NCI-H1048 (cell line): ENCODE measurements at places on chromosomes 16 and 17.

DNA sequence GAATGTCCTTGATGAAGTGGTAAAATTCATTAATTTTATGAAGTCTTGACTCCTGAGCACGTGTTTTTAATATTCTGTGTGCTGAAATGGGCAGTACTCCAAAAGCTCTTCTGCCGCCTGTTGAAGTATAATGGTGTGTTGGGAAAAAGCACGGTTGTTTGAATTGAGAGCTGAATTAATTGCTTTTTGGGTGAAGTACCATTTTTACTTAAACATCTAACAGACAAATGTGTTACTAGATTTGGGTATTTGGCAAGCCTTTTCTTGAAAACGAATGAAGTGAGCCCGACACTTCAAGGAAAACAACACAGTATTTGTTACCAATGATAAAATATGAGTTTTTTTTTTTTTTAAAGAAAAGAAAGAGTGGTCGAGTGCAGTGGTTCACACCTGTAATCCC is 22.5 kb downstream of the WWP2 start:
- no peak for DNase-seq

DNA sequence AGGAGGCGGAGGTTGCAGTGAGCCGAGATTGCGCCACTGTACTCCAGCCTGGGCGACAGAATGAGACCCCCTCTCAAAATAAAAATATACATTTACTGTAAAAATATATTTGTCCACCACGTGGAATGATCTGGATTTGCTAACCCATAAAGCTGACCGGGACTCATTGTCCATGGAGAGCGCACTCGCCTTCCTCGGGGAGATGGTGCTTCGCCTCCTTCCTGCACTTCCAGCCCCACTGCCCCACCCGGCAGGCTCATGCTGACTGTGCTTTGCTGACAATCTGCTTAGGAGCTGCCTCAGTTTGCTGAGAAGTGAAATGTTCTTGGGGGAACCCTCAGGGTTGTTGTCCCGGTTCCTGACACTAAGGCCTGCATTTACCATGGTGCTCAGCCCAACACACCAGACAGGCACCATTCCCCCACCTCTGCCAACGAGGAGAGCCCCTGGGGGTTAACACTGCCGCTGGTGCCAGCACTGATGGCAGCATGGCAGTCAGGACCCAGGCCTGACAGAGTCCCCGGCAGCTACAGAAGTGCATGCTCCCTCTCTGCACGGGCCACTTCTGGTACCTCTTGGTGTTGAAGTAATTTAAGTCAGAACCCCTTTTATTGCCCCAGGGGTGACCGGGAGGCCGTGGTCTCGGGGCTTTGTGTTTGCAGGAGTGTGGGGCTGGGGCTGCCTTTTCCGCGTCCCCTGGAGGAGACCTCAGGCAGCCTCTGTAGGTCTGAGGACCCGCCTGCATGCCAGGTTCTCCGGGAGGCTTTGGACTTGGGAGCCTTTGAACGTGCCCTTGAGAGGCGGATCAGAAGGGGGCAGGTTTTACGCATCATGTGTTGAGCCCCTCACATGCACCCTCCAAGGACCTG is 2.5 kb downstream of the NUBP2 start:
- DNase-seq: no peak

DNA sequence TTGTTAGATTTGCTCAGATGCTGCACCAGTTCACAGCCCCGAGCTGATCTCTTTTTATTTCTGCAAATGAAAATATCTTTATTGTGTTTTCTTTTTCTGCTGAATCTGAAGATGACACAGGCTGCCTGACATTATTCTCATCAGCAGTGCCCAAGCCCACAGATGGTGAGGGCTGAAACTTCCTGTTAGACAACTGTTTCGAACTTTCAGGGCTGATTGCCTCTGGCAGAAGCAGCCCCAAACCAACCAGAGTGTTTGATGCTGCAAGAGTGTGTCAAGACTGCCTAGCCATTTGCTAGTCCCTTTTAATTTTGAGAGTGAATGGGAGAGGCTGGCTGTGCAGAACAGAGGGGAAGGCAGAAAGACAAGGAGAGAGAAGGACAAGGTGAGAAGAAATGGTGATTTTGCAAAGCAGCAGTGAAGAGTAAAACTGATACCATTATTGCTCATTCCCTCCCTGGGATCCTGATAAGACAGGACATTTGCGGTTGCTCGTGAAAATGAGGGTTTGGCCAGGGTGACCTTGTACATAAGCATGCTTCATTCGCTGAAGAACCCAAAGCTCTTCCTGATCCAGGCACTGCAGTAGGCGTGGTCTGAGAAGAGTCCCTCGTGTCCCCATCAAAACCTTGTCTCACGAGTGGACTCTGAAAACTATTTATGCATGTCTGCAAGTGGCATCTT is 77.2 kb downstream of the TMEM114 start:
- DNase-seq: no peak

- no peak for DNase-seq
Measured at GRCh38 chr16:31002862-31003341, 7.5 kb downstream of the STX1B start.

GRCh38 chr16:19589771-19590302 is 34.3 kb downstream of the VPS35L start:
- DNase-seq: no peak

DNA sequence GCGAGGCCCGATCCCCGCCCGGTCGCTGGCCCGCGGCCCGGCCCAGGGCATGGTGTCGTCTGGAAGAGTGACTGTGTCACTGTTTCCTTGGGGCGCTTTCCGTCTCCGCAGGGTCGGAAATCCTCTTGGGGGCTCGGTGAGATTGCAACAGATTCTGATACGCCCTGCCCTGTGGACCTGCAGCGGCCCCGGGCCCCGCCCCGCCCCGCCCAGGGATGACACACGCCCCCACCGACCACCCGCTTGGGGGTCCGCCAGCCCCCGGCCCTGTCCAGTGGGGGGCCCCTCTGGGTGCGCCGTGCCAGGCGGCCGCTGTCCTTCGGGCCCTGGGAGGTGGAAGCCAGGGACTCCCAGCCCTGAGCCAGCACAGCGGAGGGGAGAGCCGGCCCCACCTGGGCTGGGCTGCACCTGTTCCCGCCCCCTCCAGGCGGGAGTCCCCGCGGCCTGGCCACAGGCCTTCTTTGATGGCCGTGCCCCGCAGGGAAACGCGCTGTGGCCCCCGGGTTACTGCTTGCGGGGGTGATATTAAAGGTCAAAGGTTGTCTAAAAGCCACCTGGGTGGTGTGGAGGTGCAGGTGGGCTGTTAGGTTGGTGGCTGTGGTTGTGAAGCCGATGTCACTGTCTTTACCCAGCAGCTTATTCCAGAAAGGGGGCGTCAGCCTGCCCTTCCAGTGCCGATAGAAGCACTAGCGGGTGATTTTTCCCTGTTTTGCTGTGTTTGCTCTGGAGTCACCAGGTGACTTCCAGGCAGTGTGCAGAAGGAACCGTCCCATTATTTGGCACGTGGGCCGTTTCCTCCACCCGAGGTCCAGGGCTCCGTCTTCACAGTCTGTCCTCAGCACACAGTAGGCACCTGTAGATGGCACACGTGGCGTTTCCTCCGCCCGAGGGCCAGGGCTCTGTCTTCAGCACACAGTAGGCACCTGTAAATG is 752 bp downstream of the TBC1D24 start:
- no peak for DNase-seq

DNA sequence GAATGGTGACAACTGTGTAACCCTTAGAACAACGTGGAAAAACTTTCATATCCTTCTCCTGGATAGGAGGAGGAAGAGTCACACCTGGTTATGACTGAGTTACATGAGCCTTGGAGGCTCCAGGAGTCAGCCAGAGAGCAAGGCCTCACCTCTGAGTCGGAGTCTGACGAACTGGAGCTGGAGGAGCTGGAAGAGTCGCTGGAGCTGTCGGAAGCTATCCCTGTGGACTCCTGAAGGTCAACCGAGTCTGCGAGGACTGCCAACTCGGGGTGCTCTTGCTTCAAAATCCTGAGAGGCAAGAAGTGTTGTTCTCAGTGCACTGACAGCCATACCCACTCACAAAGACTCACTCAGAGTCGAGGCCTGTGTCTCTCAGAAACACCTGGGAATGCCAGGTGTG is 6.2 kb downstream of the JMJD6 start:
- DNase-seq: no peak

DNA sequence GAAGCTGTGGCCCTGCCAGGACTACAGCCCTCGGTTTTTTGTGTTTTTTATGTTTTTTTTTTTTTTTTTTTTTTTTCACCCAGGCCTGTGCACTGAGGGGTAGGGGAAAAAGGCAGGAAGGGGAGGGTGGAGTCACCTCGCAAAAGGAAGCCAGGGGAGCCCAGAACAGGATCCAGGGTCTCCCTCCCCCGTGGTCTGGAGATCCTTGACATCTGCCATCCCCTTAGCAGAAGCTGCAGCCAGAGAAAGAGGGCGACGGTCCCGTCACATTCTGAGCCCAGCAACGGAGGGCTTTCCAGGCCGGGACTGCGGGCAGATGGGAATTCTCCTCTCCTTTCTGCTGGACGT is 29.1 kb upstream of the PHOSPHO1 start:
- DNase-seq: no peak

- no peak for DNase-seq
Measured at GRCh38 chr16:11685844-11686618, 17.8 kb downstream of the SNN start.

DNA sequence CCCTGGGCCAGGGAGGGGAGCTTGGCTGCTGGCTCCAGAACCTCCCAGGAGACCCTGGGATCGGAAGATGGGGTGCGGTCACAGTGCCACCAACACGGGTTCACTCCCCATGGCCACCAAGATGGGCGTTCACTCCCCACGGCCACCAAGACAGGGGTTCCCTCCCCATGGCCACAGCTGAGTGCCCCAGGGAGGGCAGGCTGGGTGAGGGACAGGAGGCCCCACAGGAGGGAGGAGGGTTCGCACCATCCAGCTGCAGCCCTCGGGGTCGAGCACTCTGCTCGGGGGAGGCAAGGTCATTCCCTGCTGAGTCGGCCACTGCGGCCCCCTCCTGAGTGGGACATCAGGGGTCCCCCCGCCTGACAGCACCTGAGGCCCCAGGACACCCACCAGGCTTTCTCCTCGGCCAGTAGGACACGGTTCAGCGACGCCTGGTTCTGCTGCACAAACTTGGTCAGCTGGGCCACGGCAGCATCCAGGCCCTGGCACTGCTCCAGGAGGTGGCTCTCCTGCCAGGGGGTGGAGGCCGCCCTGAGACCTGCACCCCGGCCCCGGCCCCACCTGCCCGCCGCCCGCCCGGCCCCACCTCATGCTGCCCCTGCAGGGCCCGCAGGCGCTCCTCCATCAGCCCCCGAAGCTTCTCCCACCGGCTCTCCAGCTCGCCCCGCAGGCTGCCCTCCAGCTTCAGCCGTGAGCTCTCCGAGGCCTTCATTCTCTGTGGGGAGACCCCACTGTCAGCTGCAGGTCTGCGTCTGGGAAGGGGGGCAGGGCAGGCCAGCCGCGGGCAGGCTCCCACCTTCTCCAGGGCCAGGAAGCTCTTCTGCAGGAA is 5.9 kb downstream of the CCDC154 start:
- no peak for DNase-seq

- DNase-seq: no peak
Measured at GRCh38 chr16:69834807-69835466, 72.8 kb downstream of the WWP2 start.

GRCh38 chr16:29802416-29802935 is 3.9 kb upstream of the MAZ start:
- DNase-seq: no peak

DNA sequence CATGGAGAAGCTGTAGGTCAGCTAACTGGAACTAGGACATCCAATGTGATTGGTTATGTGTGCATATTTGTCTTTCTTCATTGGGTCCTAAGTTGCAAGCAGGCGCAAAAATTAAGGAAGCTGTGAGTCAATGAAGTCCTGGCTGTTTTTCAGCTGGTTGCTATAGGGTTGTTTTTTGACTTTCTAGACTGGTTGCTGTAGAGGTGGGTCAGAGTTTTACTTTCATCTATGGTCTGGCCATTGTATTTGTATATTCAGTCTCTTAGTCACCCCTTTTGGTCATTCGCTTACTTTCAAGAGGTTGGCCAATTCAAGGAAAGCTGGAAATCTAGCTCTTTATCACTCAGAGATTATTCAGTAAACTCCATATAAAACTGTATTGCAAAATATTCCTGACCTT is 62.0 kb upstream of the AMZ2 start:
- no peak for DNase-seq

GRCh38 chr17:49387498-49388289 is 25.6 kb upstream of the ZNF652 start:
- DNase-seq: no peak

DNA sequence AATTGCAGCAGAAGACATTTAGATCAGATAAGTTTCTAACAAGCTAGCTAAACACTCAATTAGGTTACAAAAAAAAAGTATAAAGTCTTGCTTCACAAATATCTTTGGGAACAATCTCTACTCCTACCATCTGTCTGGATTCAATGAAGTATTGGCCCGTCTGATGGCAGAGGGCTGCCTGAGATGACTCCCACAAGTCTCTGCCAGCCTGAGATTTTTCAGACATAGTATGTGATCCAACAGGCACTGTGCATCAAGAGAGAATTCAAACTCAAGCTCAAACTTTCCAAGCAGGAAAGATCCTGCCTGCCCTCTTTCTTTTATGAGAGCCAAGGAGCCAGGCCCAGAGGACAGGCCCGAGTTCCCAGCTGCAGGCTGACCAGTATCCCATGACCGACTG is 22.6 kb downstream of the SLC39A11 start:
- no peak for DNase-seq

DNA sequence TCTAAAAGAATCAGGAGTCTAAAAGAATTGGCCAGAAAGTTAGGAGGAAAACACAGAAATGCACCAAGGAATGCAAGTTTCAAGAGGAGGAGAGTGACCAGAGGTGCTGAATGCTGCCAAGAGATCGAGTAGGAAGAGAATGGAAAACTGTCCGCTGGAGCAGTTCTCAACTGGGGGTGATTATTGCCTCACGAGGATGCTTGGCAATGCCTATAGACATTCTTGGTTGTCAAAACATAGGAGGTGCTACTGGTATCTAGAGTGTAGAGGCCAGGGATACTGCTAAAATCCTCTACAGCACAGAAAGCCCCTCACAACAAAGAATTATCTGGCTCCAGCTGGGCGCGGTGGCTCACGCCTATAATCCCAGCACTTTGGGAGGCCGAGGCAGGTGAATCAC is 82.1 kb upstream of the NOL11 start:
- DNase-seq: no peak

DNA sequence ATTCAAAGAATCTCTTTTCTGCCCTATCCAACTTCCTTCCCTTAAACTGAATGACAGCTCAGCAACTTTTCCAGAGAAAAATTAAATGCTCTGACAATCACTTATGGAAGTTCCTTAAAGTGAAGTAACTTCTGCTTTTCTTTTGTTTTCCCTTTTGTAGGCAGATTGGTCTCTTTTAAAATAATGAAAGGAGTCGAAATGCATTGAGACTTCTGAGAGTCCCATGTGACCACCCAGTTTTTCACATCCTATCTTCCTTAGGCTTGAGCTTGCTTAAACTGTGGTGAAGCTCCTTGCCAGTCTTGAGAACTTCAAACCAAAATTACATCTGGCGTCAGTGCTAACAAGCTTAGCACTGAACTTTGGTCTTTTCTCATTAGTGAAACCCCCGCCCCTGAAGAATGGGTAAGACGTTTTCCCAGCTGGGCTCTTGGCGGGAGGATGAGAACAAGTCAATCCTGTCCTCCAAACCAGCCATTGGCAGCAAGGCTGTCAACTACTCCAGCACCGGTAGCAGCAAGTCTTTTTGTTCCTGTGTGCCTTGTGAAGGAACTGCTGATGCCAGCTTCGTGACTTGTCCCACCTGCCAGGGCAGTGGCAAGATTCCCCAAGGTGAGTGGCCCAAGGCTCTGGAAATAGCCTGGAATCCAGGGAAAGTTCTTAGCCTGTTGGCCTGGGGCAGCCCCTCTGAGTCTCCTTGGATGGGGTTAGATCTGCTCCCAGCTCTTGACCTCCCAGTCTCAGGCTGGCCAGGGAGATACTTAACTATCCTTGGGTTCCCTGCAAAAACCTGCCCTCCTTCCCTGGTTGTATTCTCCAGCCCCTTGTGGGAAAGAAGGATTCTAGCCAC is 1.2 kb downstream of the TMEM106A start:
- no peak for DNase-seq
